ENCODE measurements at places on chromosomes 6 and 20.

- DNase-seq: peak; percentile 2
Measured at GRCh38 chr6:162726947-162727321, 632 bp downstream of the PRKN start.

GRCh38 chr6:137704802-137705159 is 162.3 kb upstream of the TNFAIP3 start:
- no peak for DNase-seq

DNA sequence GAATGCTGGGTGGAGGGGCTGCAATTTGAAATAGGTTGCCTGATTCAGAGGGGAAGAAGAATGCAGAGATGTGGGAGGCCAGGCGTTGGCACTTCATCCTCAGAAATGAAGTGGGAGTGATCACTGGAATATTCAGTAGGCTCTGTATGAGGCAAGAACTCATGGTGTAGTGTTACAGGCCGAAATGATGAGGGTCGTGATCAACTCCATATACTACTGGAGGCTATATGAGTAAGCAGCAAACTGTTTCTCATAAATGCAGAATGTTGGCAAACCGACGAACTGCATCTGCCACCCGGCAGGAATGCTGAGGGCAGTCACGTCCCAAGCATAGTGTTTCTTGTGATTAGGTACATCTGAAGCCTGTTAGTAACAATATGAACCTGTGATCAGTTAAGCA is 12.7 kb downstream of the KCNS1 start:
- peak; percentile 83 for DNase-seq

GRCh38 chr20:59194023-59194935 is 30.7 kb downstream of the ZNF831 start:
- no peak for DNase-seq

All from fibroblast of the aortic adventitia (primary cell).